Activated T-cell treated with anti-CD3 and anti-CD28 coated beads, Interleukin-2, amount 50 U/mL, for 72 hours (primary cell): ENCODE measurements at places on chromosomes 2 and 18.

DNA sequence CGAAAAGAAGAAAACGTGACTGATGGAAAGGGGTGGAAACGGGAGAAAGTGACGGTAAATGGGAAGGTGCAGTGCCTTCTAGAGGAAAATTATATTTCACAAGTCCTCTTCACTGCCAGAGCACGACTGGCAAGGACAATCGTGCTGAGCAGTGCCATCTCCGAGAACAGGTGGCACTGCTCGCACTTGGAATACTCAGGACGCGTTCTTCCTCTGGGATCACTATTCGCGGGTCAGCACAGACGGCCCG lies 364 bp downstream of the STAT1 start:
- DNase-seq: no peak

- no peak for DNase-seq
Measured at GRCh38 chr2:143148757-143149156, 19.5 kb downstream of the ARHGAP15 start.

DNA sequence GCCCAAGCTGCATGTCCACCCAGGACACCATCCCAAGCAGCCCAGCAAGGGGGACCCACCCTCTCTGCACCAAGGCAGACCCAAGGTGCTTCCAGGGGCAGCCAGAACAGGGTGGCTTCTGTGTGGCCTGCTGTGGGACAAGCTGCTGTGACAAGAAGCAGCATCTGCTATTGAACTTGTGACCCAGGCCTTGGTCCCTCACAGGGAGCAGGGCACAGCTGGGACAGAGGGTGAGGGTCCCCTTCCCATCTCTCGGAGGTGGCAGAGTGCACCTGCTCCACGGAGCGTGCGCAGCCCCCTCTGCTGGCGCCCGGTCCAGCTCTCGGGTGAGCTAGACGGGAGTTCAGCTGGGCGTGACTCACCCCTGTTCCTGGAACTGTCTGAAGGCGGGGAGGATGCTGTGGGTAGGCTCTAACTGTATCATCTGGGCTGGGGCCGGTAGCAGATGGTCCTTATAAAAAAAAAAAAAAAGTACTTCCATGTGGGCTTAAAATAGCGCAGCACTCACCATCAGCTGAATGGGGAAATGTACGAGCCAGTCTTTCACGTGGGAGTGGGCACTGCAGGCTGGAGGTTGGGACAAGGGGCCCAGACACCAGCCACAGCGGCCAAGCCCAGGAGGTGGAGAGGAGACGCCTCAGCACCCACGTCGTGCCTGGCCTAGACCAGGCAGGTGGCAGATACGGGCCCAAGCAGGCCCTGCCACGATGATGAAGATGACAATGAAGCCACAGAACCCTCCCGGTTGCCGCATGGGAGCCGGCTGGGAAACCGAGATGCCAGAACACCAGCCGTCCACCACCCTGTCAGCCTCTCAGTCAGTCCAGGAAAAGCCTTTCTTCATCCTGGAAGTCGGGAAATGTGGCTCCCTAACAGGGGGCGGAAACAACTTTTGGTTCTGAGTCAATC lies 136.8 kb upstream of the ID2 start:
- peak; percentile 91 for DNase-seq

- DNase-seq: no peak
Measured at GRCh38 chr2:120656273-120656950, 79.3 kb upstream of the GLI2 start.

- no peak for DNase-seq
Measured at GRCh38 chr2:45224321-45224992, 215.2 kb upstream of the SIX2 start.

DNA sequence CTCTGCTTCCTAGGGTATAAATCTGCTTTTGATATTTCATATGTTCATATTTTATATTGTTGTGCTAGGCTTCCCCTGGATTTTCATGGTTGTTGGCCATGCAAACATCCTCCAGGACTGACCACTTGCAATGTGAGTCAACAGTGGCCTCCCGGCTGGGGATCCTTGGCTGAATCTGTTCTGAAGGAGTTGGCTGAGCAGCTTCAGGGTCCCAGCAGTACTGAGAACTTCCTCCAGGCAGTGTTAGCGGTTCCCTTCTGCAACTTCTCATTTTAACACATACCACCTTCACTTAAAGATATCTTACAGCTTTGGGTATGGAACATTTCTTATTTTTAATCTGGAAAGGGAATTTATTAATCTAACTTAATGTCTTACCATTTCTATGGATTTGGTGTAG lies 122.1 kb downstream of the DTNB start:
- no peak for DNase-seq

DNA sequence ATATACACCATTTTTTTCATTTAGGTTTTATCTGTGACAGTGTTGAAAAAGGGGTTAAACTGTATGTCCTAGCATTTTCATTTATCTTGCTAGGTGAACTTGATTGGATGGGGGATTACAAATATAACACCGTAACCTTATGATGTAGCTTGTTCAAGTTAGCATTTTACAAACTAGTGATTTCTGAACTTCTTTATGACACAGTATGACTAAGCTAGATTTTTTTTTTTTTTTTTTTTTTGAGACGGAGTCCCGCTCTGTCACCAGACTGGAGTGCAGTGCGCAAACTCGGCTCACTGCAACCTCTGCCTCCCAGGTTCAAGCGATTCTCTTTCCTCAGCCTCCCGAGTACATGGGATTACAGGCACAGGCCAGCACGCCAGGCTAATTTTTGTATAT lies 47.1 kb downstream of the KCMF1 start:
- DNase-seq: no peak

- DNase-seq: no peak
Measured at GRCh38 chr2:128632501-128632800, 313.8 kb upstream of the HS6ST1 start.

- DNase-seq: no peak
Measured at GRCh38 chr2:208047840-208048239, 22.5 kb upstream of the PLEKHM3 start.

DNA sequence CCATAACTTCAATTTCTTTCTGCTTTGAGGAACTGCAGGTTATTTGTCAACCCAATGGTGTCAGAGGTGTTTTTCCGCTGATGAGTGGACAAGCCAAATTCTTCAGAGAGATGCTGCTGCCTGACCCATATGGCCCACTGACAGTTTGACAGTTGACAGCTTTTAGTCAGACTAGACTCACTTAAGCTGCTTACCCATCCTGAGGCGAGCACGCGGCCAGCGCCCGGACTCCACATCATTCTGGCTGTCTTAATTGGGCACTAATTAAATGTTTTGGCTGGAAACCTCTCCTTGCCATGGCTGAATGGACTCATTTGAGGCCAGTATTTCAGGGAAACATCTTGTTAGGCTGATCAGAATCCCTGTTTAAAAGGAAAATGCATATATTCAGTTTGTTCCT lies 316.1 kb upstream of the FANCL start:
- no peak for DNase-seq

DNA sequence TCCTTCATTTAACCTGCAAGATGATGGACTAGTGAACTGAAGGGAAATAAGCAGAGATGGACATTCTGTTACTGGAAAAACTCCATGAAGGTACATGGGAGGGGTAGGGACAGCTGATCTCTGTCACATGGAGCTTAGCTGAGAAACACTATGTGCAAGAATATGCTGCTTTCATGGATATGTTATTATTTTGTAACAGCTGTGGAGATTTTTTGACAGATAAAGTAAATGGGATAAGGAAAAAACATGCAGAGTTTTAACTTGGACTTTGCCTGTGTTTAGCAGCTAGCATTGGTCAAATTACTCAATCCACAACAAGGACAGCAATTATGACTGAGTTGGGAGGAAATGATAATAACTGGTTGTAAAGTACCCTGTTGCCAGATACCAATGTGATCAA lies 28.7 kb upstream of the HNRNPA3 start:
- no peak for DNase-seq

GRCh38 chr2:228841475-228841874 lies 429.6 kb downstream of the PID1 start:
- DNase-seq: no peak

DNA sequence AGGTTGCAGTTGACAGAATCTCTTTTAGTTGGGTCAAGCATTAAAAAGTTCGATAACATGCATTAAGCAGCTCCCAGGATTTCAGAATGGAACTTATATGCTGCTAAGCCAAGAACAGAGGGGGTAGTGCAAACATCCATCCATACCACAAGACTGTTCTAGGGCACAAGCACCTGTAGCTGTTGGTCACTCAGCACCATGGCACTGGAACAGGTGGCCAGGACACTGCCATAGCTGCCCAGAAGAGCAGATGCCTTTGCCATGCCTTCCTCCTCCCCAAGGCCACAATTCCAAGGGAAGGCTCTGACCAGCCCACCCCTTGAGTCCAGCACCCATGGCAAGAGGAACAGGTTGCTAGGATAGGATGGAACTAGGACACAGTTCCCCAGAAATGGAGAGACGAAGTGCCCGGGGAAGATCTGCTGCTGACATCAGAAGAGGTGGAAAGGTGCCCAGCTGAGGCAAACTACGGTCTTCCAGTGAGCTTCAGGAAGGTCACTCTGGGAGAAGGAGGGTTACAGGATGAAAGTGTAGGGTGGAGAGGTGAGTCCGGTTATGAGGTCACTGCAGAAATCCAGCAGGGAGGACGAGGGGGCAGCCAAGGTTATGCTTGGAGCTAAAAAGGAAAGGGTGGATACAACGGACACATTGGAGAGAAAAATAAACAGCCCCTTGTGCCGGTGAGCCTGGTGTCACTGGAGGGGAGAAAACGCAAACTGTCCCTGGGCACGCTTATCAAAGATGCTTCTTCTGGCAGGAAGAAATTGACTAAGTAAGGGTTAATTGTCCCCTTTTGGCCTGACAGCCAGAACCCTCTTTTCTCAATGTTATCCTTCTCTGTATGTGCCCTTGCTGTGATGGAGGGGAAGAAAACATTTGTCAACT lies 41.9 kb downstream of the C1QL2 start:
- no peak for DNase-seq

DNA sequence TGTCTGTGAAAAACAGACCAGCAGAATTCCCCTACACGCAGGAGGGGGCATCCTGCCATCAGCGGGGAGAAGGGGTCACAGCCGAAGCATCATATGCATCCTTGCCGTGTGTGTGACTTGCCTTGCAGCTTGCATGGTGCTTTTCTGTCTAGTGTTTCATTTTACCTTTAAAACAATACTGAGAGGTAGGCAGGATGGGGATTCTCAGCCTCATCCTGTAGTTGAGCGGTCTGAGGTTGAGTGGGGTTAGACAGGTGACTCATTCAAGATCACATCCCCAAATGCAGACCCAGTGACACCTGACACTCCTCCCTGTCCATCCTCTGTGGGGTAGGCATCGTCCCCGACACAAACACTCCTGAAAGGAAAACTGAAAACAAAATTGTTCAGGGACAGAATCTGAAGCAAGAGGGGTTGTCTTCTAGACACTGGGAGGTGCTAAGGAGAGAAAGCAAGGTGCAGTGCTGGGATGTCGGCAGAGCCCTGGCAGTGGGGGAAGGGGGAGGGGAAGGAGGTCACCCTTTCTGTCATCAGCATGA lies 7.9 kb downstream of the ARL4C start:
- peak; percentile 82 for DNase-seq

GRCh38 chr2:138296365-138296764 lies 205.2 kb upstream of the SPOPL start:
- no peak for DNase-seq

- DNase-seq: no peak
Measured at GRCh38 chr2:181348107-181348837, 108.9 kb upstream of the ITGA4 start.

DNA sequence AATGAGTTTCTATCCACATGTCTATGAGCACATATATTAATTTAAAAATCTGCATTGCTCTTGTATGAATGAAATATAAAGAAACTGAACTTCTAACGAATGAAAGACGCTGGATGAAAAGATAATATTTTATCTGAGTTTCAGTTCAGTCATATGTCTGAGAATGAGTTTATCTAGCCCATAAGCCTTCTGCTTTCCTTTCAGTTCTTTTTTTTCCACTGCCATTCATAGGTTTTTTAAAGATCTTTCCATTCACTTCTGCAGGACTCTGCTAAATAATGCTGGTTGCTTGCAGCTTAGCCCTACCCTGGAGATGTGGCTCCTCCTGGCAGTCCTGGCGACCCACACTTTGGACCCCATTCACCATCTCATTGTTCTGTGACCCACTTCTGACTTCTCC lies 109.0 kb downstream of the BCL2 start:
- DNase-seq: no peak

DNA sequence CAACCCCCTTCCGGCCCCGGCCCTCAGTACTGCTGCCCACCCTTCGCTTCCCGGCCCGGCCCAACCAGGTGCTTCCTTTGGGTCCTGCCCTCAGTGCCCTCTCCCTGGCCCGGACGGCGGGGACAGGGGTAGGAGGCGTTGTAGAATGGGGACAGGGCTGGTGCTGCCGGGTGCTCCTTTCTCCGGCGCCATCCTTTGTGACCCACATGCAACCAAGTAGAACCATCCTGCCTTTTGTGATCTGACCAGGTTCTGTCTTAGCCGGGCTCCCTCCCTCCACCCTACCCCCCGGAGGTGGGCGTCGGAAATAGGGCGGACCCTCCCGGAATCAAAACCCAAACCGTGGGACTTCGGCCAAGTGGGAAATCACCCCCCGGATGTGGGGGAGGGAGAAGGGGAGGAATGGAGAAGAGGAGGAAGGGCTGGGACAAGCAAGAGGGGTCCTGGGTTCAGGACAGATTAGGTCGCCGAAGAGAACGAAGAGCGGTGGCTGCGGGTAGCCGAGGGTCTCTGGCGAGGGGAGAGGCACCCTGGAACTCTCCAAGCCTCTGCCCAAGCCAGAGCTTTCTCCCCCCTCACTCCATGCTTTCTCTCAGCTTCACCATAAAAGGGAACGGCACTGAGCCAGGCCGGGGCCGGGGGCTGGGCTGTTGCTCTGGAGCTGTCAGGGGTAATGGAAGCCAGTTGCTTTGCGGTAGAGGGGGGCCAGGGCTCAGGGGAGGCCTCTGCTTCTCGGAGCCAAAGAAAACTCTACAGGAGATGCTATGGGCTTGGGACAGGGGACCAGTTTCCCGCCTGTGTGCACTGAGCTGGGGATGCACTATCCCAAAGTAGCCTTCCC lies 756 bp upstream of the OST4 start:
- peak; percentile 63 for DNase-seq

DNA sequence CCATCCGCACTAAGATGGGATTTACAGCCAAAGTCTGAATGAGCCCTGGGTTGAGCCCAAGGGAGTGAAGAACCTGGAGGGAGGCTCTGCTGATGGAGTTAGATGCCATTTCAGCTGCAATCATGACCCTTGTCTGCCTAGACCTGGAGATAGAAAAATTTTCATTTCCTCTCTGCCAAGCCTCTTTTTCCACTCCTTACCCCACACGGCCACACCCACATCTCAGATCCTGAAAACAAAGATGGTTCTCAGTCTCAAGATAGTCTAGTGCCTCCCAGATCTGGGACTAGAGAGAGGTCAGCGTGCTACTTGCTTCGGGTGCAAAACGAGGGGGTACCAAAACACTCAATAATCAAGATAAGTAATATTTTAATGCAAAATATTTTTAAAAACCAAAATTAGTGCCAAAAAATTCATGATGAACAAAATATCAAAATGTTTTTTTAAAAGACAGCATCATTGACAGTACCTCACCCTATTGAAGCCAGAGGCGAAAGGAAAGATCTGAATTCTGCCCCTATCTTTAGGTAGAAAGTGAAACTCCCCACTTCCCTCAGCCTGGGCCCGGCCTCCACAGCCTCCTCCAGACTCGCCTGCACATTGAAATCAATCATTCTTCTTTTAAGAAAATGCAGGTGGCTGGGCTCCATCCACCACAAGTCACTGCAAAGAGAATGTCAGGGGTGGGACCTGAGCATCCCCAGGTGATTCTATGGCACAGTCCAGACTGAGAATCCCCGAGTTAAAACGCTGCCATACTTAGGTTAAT lies 57.8 kb upstream of the GPR45 start:
- no peak for DNase-seq
